Ureter (tissue), 1 donor: ENCODE measurements at places on chromosomes 7 and 10. TPM values are rescaled to one million over a fixed set of nuclear protein-coding genes. Genes with fewer than 3 reads are reported as not detected.

- no peak for DNase-seq
These were observed 97.2 kb downstream of the OAT start for GRCh38 chr10:124321433-124322089.

DNA sequence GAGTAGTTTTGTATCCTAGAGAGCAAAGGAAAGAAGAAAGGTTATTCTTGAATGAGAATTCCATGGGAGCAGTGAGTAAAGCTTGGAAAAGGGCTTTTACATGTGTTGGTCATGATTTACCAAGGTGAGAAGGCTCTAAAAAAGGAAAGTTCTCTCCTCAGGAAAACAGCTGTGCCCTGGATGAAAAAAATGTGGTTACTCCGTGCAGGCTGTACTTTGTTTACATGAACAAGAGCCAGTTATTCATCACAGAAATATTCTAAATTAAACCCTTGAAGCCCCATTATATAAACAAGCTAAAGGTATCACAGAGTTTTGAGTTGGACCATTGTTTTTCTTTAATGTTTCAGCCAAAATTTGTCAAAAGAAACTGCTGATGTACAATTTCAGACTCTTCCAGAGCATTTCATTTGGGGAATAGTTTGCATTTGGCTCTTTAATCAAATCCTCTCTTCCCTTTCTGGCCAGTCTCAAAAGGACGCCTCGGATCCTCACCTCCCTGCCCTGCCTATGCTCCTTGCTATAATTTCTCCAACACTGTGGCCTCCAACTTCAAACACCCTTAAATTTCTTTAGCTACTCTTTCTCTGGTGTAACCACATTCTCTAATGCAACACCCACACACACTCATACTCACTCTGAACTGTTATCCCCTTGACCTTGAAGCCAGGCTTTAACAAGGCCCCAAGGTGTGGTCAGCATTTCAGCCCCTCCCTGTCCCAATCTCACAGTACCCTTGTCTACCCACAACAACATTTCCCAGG lies 47.4 kb downstream of the AFAP1L2 start:
- DNase-seq = no peak

FFAR4 gene
- 0.13 TPM for total RNA-seq

GRCh38 chr7:13151978-13152377 lies 464.5 kb downstream of the ARL4A start:
- DNase-seq = no peak

DNA sequence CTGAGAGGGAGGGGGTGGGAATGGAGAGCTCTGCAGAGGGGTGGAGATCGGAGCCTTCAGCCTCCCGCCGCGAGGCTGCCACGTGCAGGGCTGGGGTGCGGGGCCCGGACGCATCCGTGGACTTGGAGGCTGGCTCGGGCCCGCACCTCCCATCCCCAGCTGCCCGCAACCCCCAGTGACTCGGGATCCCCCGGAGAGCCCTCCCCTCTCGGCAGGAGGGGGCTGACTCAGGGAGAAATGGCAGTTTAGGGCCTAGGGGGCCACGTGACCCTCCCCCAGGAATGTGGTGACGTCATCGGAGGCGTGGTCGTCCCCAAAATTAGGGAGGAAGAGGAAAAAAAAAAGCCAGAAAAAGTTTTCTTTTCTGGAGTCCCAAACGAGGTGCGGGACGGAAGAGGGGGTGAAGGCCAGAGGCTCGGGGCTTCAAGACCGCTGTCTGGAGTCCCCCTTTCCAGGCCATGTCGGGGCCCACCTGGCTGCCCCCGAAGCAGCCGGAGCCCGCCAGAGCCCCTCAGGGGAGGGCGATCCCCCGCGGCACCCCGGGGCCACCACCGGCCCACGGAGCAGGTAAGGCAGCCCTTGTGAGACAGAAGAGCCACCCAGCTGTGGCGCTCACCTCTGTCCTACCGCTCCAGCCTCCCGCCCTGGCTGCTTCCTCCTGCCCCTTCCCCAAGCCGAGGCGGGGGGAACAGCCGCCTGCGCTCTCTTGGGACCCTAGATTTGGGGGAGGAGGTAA lies at the start of gene TRIP6:
Gene TRIP6, plus strand, starts transcription at position 348 of the 736 bp plus-strand sequence. Its CDS starts 111 bp downstream, at position 459.
- DNase-seq = peak; percentile 97
